ENCODE measurements at places on chromosomes 6 and 20.

- DNase-seq: no peak
These were observed 539.1 kb upstream of the MARCKS start for GRCh38 chr6:113317891-113318574.

DNA sequence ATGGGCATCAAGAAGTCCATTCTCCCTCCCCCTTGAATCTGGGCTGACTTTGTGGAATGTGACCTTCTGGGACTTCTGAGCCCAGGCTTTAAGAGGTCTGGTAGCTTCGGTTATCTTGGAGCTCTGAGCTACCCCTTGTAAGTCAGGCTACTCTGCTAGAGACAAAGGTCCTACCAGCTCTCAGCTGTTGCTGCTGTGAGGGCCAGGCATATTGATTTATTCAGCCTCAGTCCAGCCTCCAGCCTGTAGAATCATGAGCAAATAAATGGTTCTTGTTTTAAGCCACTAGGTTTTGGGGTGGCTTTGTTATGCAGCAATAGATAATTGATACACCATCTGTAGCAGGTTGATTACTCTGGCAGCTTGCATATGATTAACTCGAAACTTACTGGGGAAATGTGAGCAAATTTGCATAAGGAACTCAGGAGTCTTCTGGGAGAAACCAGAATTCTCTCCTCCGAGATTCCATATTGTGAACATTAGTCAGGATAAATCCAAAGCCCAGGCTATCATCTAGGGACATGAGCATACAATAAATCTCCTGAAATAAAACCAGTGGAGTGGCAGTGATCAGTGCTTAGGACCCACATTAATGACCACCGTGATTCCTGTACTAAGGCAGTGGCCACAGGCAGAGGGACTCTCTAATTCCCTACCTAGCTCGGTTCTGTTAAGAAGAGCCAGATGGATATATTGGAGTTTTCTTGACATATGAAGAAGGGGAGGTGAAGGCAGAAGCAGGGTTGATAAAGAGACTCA lies 336.1 kb downstream of the CDC5L start:
- DNase-seq: no peak

DNA sequence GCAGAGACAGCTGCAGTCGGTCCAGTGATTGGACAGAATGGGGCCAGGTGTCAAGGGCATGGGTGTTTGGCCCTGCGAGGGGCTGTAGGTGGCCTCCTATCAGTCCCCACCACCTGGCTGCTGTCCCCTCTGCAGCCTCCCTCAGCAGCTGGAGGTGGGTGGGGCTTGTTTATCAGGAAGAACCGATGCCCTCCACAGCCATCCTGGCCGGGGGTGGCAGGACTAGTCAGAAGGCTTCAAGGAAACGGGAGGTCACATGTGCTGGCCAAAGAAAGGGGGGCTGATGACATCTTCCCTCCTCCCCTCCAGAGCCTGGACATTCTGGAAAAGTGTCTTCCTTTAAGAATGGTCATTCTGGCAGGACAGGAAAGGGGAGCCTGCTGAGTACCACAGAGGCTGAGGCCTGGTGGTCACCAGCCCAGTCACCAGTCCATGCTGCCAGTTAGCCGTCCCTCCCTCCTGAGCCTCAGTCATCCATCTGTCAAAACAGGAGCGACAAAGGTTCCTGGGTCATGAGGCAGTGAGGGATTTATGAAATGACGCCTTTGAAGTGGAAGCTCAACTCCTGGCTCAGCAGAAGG lies 4.1 kb downstream of the FAM210B start:
- no peak for DNase-seq

- DNase-seq: peak; percentile 51
These were observed 4.0 kb upstream of the HEY2 start for GRCh38 chr6:125745281-125746018.

- DNase-seq: no peak
These were observed 212.5 kb downstream of the GJA1 start for GRCh38 chr6:121647905-121648304.

DNA sequence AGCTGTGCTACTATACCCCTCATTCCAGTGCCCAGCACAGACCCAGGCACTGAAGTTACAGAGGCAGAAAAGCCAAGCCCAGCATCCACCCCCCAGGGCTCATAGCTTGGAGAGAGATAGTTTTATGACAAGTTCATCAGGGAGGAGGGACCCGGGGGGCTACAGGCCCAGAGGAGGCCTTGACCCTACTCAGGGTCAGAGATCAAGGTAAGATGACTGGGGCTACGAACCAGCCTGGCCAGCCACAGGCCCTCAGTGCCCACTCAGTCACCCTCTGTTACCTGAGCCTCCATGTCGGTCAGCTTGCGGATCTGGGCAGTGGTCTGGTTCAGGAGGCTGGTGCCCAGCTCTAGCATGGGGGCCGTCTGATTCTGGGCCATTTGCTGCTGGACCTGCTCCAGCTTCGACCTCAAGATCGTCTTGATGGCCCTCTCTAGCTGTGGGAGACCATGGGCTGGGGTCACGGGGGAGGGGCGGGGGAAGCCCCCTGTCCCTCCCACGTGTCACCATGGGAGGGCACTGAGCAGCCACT lies 26.1 kb downstream of the ANGPT4 start:
- DNase-seq: no peak

DNA sequence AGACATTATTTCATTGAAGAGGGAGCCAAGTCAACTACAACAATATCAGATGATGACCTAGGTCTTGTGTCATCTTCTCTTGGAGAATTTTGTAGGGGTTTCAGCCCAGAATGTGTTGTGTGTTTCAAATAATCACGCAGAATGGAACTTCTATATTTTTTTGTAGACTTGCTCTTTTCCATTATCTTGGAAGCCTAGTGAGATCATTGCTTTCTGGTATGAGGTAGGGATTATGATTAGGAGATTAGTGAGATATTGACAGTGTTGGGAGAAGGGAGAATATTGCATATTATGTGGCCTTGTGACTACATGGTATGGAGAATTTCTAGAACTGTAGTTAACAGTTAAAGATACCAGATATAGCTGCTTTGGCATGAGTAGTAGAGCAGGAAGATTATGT lies 423.6 kb upstream of the PLCB4 start:
- DNase-seq: no peak

DNA sequence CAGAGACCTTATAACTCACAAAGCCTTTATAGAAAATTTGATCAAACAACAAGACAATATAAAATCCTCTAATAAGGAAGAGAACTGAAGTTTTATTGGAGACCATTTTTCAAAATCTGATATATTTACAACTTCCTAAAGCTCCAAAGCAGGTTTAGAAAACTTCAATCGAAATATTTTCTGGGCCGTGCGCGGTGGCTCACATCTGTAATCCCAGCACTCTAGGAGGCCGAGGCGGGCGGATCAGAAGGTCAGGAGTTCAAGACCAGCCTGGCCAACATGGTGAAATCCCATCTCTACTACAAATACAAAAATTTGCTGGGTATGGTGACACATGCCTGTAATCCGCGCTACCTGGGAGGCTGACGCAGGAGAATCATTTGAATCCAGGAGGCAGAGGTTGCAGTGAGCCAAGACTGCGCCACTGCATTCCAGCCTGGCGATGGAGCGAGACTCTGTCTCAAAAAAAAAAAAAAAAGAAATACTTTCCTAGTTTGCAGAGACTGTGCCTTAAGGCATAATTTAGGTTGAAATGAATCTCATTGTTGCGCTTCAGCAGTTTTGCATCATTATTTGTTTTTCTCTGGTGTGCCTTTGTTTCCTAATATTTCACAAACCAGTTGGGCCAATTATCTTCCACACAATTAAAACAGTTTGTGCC lies 60.6 kb upstream of the ASIP start:
- no peak for DNase-seq

- no peak for DNase-seq
These were observed 4.3 kb downstream of the CDC25B start for GRCh38 chr20:3800256-3800877.

- no peak for DNase-seq
These were observed 189.4 kb downstream of the ZFP64 start for GRCh38 chr20:52001999-52002666.

GRCh38 chr6:44966449-44967092 lies 361.6 kb upstream of the RUNX2 start:
- DNase-seq: no peak

GRCh38 chr6:134458857-134459657 lies 141.1 kb upstream of the SGK1 start:
- DNase-seq: no peak

- DNase-seq: no peak
These were observed 274.1 kb downstream of the TFAP2A start for GRCh38 chr6:10140824-10141223.

DNA sequence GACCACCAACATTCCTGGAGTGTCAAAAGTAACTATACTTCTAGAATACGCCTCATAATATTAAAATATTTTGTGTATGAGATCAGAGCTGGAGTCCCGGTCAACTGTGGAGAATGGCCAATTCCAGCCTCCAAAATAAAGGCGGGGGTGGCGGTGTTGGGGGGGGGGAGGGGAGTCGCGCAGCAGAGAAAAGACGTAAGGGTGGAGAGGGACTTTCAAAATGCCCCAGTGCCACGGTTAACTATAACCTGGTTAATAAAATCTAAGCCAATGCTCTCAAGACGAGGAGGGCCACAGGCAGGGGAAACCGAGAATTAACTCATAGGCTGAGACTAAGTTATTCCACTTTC lies 1.3 kb downstream of the NUP153 start:
- DNase-seq: peak; percentile 68

GRCh38 chr6:37106051-37106363 lies 63.9 kb upstream of the PIM1 start:
- no peak for DNase-seq

GRCh38 chr6:24865161-24865560 lies 66.4 kb upstream of the ARMH2 start:
- DNase-seq: no peak

GRCh38 chr6:15997586-15998388 lies 131.1 kb upstream of the MYLIP start:
- no peak for DNase-seq

- no peak for DNase-seq
These were observed 26.3 kb downstream of the C6orf89 start for GRCh38 chr6:36912030-36912454.

GRCh38 chr6:161342039-161342438 lies 68.2 kb upstream of the AGPAT4 start:
- no peak for DNase-seq

- no peak for DNase-seq
These were observed 12.2 kb upstream of the PRND start for GRCh38 chr20:4709261-4710105.

DNA sequence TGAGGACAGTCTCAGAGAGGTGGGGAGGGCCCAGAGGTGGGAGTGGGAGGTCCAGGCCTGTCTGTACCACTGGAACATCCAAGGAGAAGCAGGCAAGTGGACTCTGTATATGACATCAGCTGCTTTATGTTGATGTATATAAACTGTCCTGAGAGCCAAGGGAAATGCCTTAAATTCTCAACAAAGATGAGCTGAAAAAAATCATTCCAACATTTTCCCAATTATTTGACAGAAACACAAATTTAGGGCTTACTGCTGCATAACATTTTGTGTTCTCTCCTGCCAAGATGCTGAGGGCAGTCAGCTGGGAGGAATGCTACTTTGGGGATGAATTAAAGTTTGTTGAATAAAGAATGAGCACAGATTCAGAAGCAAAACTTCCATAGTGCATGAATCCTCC lies 52.8 kb downstream of the FOXC1 start:
- DNase-seq: no peak

All from body of pancreas (tissue), 4 donors.